Esophagus squamous epithelium (tissue), 5 donors: ENCODE measurements at places on chromosomes 4 and X. TPM values are rescaled to one million over a fixed set of nuclear protein-coding genes. Genes with fewer than 3 reads are reported as not detected.

DNA sequence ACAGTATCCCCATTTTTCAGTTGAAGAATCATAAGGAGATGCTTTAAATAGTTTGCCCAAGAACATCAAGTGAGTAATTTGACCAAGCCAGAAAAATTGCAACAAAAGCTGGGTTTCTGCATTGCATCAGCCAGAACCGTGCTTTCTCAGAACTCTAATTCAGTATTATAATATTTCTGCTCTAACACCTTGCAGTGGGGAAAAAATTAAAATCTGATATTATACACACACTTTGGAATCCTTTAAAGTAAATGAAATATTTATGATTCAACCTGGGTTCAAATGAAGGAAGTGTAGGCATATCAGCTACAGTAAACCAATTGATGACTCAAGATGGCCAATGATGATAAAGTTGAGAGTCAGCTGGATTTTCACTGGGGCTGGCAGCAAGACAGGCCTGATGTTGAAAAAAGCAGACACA lies 387.6 kb upstream of the ZFP42 start:
- H3K36me3 ChIP-seq: no peaks in the 10 kb centered on the region
- no peak overlapping the region for H3K27ac ChIP-seq
- H3K4me1 ChIP-seq: no peaks in the 10 kb centered on the region
- no peaks in the 10 kb centered on the region for H3K27me3 ChIP-seq

DNA sequence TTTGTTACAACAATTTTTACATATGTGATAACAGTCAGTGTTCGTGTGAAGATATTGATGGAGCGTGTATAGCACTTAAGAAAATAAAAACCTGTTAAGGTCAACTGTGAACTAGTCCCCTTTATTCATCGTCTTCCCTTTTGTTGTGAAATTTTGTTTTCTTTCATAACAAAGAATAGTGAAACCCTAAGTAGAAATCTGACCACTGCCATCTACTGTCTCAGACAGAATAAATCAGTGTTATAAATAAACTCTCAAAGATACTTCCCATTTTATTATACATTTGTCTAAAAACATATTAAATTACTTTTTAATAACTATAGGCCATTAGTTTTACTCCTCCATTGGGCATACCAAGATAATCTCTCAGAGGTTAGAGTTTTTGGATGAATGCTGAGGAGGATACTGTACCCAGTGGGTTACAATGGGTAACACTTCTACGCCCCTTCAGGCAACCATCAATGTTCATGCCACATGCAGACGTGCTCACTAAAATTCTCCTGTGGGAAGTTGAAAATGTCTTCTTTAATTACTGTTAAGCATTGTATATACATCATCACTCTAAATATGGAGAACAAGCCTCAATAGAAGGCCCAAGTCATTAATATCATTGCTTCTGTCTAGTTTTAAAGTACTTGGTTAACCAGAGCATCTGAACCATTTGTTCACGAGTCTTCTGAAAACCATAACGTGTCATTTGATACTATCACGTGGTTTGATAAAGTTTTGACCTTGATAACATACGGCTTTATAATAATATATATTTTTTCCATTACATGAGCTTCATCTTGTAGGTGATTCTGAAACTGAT lies 171.2 kb downstream of the TMA16 start:
- peak overlapping the region; percentile 59 for H3K27ac ChIP-seq
- H3K36me3 ChIP-seq: no peaks in the 10 kb centered on the region
- H3K4me1 ChIP-seq: no peaks in the 10 kb centered on the region
- H3K27me3 ChIP-seq: no peaks in the 10 kb centered on the region
- no peak overlapping the region for H3K4me3 ChIP-seq

DNA sequence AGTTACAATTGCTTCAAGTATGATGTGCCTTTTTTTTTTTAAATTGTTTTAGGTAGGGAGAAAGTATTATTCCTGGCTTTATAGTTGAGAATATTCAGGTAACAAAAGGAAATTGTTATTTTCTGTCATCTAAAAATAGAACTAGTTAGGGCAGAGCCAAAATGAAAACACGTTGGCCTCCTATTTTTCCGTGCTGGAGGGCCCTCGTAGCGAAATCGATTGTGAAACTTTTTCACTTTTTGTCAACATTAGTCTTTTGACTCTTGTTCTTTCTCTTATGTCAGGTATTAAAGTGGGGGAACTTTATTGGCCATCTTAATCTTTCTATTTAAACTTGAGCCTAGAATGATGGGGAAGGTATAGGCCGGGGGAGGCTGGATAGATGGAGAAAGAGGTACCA lies 104.9 kb downstream of the ARHGAP10 start:
- peak overlapping the region; percentile 65 for H3K27ac ChIP-seq
- DNase-seq: no peak
- peaks cover 57% of the 10 kb centered on the region for H3K4me1 ChIP-seq
- H3K4me3 ChIP-seq: no peak overlapping the region

GRCh38 chr4:107691378-107691777 lies 28.7 kb downstream of the PAPSS1 start:
- no peaks in the 10 kb centered on the region for H3K36me3 ChIP-seq
- no peak for DNase-seq
- H3K27ac ChIP-seq: no peak overlapping the region
- H3K27me3 ChIP-seq: no peaks in the 10 kb centered on the region
- H3K4me3 ChIP-seq: no peak overlapping the region

DNA sequence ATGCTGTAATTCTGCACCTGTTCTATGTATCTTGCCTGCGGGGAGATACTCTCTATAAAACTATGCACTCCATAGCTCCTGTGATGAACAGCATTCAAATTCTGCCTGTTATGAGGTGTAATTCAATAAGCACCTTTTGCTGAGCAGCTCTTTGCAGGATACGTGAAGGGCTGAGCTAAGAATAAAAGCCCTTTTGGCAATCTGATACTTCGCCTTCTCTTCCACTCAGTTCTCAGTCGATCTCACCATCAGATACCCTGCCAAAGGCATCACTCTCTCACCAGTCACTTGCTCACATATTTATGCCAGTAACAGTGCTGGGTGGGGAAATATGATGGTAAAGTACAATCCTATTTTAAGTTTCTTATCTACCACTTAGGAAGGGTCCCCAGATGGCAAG lies 67.2 kb downstream of the RPS3A start:
- DNase-seq: no peak
- no peak overlapping the region for H3K27ac ChIP-seq
- no peaks in the 10 kb centered on the region for H3K36me3 ChIP-seq

DNA sequence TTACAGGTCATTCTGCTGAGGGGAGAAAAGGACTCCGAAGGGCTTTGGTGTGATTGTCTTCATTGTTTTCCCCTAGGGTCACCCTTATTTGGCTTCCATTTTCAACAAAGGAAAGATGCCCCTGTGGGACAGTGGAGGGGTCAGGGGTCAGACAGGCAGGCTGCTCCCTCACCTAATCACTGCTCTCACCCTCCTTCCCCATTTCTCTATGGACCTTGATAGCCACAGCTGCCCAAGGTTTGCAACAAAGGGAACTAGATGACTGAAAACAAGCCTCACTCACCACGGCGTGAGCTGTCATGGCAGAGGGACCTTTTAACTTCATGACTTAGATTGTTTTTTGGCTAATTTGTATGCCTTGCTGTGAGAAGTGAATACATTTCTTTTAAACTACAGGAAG lies 40.7 kb downstream of the C4orf51 start:
- H3K4me1 ChIP-seq: peaks cover 3% of the 10 kb centered on the region
- no peaks in the 10 kb centered on the region for H3K36me3 ChIP-seq
- no peaks in the 10 kb centered on the region for H3K27me3 ChIP-seq
- H3K27ac ChIP-seq: no peak overlapping the region
- no peak for DNase-seq

GRCh38 chrX:150889131-150889530 lies 9.3 kb downstream of the CD99L2 start:
- H3K4me1 ChIP-seq: no peaks in the 10 kb centered on the region
- no peak overlapping the region for H3K4me3 ChIP-seq
- no peaks in the 10 kb centered on the region for H3K27me3 ChIP-seq

DNA sequence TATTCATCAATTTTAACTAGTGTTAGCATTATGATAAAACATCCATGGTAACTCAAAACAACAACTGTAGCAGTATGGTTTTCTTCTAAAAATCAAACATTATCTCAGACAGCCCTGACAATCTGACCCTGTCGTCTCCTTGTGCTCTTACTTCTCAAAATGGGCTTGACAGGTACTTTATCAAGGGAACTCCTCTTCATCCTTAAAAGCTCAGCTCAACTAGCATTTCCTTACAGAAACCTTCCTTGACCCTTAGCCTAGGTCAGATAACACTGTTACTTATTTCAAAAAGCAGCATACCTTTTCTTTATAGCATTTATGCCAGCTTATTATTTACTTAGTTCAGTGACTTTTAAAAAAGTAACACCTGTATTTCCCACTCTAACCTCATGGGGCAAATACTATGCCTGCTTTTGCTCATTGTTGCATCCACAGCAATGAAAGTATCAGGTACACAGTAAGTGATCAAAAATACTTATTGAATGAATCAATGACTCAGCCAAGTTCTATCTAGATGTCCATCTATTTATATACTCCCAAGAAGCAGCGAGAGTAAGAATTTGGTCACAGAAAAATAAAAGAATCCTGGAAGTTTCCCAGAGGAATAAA lies 41.9 kb downstream of the ADAMTS3 start:
- no peak overlapping the region for H3K4me3 ChIP-seq
- no peak overlapping the region for H3K27ac ChIP-seq
- no peak for DNase-seq
- H3K27me3 ChIP-seq: no peaks in the 10 kb centered on the region
- H3K36me3 ChIP-seq: no peaks in the 10 kb centered on the region

GRCh38 chrX:154025230-154025629 lies 5.5 kb upstream of the IRAK1 start:
- H3K36me3 ChIP-seq: no peaks in the 10 kb centered on the region
- DNase-seq: no peak
- H3K4me3 ChIP-seq: no peak overlapping the region
- H3K27me3 ChIP-seq: no peaks in the 10 kb centered on the region
- H3K4me1 ChIP-seq: peaks cover 44% of the 10 kb centered on the region
- peak overlapping the region; percentile 62 for H3K27ac ChIP-seq

DNA sequence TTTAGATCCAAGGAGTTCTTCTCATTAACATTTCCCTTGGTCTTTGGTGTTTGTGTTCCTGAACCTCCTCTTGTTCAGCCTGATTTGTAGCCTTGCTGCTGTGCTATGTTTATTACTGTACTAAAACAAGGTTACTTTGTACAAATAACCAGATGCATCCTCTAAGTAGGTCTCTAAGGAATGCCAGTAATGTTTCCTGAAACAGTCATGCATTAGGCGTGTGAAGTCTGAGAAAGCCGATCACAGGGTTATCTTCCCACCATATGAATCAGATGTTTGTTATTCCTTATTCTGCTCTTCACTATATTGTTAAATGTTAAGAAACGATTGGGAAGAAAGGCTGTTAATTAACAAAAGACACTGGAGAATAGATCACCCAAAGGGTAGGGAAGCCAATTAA lies 66.9 kb downstream of the GALNTL6 start:
- no peaks in the 10 kb centered on the region for H3K27me3 ChIP-seq
- H3K36me3 ChIP-seq: no peaks in the 10 kb centered on the region
- H3K27ac ChIP-seq: no peak overlapping the region
- DNase-seq: no peak
- no peak overlapping the region for H3K4me3 ChIP-seq

DNA sequence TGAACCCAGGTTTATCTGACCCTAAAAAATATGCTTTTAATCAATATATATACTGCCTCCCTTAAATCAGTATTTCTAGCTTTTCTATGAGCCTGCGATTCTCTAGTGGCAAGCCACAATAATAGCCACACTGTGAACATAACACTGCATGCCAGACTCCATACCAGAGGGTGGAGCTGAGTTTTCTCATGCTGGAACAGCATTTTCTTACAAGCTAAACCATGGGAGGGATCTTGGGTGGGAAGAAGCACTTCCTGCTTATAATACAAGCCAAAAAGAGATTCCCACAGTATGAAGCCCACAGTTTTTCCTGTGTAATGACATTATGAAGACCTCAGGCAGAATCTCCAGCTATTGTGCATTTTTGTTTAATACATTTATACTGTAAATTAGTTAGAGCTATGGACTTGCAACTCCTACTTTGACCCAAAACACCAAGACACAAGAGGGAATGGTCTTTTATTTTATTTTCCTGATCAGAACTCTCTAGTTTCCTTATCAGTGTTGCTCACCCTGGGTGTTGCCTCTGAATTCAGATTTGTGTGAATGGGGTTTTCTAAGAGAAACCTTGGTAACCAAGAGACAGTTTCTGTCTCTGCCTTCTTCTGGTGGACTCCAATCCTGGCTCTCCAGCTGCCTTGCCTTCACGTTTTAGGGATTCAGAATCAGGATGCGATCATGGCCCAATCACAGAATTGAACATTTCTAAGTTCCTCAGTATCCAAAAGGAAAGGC lies 74.5 kb upstream of the EOLA2 start:
- no peak for DNase-seq
- H3K4me1 ChIP-seq: no peaks in the 10 kb centered on the region
- no peaks in the 10 kb centered on the region for H3K36me3 ChIP-seq
- H3K27ac ChIP-seq: no peak overlapping the region

GRCh38 chrX:129793604-129794191 lies 13.9 kb downstream of the SASH3 start:
- H3K36me3 ChIP-seq: no peaks in the 10 kb centered on the region
- H3K4me1 ChIP-seq: no peaks in the 10 kb centered on the region
- no peak for DNase-seq
- no peaks in the 10 kb centered on the region for H3K27me3 ChIP-seq

- no peak overlapping the region for H3K4me3 ChIP-seq
- no peak overlapping the region for H3K27ac ChIP-seq
- no peaks in the 10 kb centered on the region for H3K27me3 ChIP-seq
- no peaks in the 10 kb centered on the region for H3K36me3 ChIP-seq
Measured at GRCh38 chr4:148810461-148810860, 368.2 kb upstream of the NR3C2 start.

- DNase-seq: no peak
- H3K27ac ChIP-seq: peak overlapping the region; percentile 89
- H3K27me3 ChIP-seq: no peaks in the 10 kb centered on the region
- H3K4me1 ChIP-seq: no peaks in the 10 kb centered on the region
Measured at GRCh38 chrX:115561605-115562479, 868 bp downstream of the PLS3 start.

DNA sequence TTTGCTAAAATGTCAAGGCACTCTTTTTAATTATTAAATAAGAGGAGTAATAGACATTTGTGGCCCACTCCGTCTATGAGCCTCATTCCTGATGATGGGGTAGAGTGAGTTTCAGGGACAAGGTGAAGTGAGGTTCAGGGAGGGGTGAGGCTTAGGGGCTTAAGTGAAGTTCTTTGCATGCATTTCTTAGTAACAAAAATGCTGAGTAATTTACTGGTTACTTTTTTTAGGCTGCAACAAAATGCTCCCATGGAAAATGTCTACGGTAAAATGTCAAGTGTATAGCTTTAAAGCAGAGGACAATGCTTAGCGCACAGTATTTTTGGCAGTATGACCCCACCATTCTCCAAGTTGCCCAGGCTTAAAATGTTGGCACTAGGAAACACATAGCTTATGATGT lies 2.0 kb upstream of the USO1 start:
- H3K4me1 ChIP-seq: peaks cover 59% of the 10 kb centered on the region
- no peaks in the 10 kb centered on the region for H3K36me3 ChIP-seq
- H3K27me3 ChIP-seq: no peaks in the 10 kb centered on the region
- H3K27ac ChIP-seq: no peak overlapping the region

SSX4B gene
- not detected for total RNA-seq

NOCT gene
- total RNA-seq: 4.4 TPM

PPP2R2C gene
- 76.3 TPM for total RNA-seq

RRH gene
- 0.18 TPM for total RNA-seq

CTAG1A gene
- not detected for total RNA-seq

USP26 gene
- total RNA-seq: not detected

MAP9 gene
- total RNA-seq: 3.7 TPM
